Activated CD8-positive, alpha-beta memory T cell treated with anti-CD3 and anti-CD28 coated beads, Interleukin-2, amount 50 U/mL, for 4 hours (primary cell): ENCODE measurements at places on chromosomes 11 and 22.

- peak; percentile 60 for DNase-seq
These were observed 11.3 kb upstream of the MOGAT2 start for GRCh38 chr11:75706260-75706729.

GRCh38 chr22:22226448-22227187, 18.0 kb upstream of the VPREB1 start:
- DNase-seq, result no peak

GRCh38 chr11:20158597-20159257, 1.5 kb downstream of the DBX1 start:
- DNase-seq, result no peak

- no peak for DNase-seq
These were observed 1.7 kb downstream of the RASL10A start for GRCh38 chr22:29313576-29314466.

DNA sequence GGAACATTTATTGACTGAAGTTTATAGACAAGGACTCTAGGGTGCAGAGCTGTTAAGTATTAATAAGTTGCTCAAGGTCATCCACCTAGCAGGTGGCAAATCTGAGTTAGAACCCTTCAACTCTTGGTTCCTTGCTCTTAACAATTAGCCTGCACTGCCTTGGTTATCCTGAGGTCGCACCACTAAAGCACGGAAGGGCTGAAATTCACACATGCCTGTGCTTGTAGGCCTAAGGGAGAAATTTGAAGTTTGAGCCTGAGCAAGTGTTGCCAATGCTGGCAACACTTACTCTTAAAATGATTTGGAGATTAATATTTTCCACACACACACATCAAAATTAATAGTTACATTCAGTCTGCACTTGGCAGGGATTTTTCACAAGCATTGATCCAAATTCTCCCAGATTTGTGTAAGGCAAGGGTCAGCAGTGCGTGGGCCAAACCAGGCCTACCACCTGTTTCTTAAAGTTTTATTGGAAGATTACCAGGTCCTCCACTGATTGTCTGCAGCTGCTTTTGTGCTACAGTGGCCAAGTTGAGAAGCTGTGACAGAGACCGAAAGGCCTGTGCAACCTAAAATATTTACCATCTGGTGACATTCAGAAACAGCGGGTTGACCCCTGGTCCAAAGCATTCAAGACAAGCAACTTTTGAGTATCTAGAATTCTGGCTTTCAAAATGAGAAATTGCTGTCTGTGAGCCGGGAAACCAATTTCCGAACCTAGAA, 16.3 kb downstream of the APOL5 start:
- DNase-seq, result no peak

DNA sequence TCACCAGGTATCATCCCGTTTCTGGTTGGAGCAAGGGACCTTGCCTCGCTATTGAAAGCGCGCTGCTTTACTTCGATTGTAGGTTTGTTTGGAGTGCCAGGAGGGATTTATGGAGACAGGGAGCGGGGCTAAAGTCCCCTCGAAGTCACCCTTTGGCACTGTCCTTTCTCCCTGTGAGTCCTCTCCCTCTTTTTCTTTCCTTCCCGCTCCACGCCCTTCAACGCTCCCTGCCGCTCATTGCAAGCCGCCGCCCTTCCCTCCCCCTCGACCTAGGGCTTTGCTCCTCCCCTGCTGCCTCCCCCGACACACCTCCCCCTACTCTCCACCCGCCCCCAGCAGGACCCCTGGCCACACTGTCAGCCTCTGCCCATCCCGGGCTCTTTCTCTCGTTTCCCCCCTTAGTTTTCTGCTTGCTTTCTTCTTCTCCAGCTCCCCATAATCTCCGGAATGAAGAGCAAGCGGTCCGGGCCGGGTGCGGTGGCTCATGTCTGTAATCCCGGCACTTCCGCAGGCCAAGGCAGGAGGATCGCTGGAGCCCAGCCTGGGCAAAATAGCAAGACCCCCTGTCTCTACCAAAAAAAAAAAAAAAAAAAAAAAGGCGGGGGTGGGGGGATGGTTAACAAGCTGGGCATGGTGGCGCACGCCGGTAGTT, 41.0 kb downstream of the AHNAK start:
- no peak for DNase-seq

GRCh38 chr11:43952401-43953342, 10.2 kb downstream of the C11orf96 start:
- DNase-seq, result no peak

DNA sequence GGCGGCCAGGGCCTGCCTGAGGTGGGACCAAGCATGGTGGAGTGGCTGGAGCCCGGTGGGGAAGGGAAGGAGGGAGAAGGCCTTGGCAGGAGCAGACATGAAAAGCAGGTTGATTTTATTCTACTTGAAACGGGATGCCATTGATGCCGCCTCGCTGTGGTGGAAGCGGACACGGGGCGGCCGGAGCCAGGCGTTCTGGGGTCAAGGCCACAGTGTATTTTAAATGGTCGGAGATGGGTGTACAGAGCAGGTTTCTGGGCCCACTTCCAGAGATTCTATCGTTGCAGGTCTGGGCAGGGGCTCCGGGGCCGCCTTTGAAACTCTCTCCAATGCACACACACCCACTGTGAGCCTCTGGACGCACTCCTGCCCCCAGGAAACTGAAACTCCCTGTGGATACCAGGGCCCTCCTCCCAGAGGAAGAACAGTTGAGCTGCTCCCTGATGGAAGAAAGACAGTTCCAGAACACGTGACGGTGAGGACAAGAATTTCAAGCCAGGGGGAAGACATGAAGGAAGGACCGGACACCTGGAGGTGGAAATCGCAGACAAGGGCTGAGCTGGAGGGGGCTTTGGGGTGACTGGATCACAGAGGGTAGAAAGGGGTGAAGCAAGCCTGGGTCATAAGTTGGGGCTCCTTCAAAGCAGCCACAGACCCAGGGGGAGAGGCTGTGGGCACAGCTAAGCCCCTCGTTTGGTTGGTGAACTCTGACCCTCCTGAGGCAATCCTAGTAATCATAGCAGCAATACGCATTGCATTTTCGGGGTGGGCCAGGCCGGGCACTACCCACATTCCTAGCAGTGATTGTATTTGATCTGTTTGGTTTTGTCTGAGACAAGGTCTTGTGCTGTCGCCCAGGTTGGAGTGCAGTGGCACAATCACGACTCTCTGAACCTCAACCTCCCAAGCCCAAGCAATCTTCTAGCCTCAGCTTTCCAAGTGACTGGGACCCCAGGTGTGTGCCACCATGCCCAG, 12.3 kb upstream of the LINC01488 start:
- no peak for DNase-seq

DNA sequence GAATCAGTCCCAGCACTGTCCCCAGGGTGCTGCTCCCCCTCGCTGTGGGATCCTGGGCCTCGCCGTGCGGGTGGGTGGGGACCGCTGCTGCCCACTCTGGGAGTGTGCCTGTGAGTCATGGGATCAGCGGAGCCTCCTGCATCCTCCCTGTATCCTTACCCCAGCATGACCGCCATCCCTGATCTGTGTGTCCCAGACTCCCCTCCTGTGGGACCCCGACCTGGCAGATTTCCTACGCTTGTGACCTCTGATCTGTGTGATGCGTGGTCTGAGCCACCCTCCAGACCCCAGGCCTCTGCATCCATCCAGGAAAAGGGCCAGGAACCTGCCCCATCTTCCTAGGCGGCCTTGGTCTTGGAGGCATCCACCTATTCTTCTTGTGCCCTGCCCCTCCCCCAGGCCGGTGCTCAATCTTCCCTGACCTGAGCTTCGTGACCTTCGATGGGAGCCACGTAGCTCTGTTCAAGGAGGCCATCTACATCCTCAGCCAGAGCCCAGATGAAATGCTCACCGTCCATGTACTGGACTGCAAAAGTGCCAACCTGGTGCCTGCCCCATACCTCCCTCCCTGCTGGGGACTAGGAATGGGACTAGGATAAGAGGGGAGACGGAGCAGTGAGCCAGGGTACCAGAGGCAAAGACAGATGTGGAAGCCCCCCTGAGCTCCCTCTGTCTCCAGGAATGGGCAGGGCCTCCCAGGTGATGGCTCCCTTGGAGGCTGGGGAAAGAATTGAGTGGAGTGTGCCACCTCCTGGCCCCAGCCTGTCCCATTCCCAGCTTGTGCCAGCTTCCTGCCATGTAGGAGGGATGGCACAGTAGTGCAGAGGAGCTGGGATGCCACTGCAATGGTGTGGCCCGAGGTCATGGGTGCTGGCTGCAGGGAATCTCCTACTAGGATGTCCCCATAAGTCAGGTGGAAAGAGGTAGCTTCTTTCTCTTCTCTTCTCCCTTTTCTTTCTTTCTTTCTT, 65.4 kb downstream of the OTOG start:
- DNase-seq, result no peak

- DNase-seq, result no peak
These were observed 2.1 kb upstream of the ATF4 start for GRCh38 chr22:39518144-39518786.

DNA sequence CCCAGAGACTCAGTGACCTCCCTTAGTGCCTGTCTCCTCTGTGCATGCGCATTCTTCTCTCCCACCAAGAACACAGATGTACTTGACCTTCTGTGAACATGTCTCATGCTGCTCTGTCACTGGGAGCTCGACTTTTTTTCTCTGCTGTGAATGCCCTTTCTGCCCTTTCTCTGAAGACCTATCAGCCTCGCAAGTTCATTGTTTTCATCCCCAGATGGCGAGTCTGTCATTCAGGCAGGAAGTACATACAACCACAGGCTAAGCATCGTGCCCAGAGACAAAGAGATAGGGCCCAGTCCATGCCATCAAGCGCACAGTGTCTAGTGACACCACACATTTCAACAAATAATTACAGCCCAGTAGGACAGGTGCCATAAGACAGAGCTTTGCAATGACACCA, 50.4 kb upstream of the RAB1B start:
- DNase-seq, result no peak

DNA sequence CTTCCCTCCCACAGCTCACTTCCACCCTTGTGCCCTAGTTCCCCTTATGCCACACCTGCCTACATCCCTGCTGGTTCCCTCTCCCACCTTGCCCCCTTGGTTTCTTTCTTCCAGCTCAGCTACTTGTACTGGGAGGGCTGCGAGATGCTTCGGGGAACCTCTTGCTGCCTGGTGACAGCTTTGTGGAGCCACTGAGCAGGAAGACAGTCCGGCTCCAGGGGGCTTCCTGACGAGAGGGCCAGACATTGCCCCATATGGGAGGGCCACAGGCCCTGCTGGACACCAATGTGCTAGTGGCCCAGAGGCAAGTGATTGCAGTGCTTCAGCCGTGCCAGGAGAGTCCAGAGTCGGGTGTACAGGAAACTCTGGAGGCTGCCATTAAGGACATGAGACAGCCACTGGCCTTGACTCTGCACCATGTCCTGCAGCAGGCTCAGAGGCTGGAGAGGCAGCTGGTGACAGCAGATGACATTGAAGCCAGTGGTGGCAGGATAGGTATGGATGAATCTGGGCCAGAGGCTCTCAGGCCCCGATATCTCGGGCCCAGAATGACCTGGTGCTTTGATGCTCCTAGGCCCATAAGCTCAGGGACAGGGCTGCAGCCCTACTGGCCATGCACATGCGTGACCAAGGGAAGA, 54.3 kb downstream of the BTG4 start:
- DNase-seq, result no peak

DNA sequence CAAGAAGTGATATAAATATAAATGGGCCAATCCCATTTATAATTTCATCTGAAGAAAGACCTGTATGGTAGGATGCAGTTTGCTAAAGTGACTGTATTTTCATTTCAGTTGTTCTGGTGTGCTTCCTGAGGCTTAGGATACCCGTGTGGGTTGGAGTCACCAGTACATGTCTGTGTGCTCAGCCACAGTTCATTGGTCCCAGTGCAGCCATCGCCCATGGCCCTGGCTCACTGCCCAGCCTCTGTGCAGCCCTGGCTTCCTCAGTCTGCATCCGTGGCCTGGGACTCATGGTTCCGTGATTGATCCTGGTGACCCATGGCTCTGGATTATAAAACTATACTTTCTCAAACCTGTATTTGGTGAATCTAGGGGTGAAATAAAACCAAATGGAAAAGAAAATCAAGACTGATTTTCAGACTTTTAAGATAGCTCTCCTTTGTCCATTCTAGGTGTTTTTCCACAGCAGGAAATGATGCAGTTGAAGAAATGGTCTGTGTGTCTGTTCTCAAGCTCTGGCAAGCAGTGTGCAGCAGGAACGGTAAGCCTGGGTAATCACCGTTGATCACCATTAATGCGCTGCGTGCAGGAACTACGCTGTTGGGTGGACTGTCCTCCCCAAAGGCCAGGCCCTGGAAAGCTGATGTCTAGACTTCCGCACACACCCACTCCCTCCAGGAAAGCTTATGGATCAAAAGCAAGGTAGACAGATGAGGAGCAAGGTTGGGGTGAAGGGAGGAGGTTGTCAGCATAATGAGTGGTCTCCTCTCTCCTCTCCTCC, 27.2 kb downstream of the TTC12 start:
- DNase-seq, result no peak

DNA sequence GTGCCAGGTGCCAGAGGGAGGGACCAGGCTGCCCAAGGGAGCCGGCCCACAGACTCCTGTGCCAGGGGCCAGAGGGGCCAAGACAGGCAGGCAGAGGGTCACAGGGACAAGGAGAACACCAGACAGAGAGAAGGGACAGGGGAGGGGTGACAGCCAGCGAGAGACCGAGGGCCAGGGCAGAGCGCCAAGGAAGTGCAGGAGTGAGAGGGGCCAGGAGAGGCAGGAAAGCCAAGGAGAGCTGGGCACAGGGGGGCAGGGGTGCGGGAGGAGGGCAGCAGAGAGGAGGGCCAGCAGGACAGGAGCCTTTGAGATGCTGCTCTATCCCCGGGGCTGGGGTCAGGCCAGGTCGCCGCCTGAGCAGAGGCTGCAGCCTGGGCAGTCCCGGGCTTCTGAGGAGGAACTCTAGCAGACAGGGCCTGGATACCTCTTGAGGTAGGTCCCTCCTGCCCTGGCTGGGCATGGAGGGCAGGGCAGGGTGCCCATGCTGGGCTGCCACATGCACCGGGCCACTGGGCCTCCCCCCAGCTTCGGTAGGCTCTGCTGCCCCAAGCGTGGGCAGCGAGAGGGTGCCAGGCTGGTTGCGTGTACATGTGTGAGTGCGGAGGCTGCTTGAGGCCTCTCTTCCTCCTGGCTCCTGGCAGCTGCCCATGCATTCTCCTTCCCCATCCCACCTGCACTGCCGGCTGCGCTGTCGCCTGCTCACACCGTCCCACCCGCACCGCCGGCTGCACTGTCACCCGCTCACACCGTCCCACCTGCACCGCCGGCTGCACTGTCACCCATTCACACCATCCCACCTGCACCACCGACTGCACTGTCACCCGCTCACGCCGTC, 12.2 kb downstream of the LSP1 start:
- DNase-seq, result no peak

- no peak for DNase-seq
These were observed 190.9 kb downstream of the KIRREL3 start for GRCh38 chr11:126809514-126810289.

DNA sequence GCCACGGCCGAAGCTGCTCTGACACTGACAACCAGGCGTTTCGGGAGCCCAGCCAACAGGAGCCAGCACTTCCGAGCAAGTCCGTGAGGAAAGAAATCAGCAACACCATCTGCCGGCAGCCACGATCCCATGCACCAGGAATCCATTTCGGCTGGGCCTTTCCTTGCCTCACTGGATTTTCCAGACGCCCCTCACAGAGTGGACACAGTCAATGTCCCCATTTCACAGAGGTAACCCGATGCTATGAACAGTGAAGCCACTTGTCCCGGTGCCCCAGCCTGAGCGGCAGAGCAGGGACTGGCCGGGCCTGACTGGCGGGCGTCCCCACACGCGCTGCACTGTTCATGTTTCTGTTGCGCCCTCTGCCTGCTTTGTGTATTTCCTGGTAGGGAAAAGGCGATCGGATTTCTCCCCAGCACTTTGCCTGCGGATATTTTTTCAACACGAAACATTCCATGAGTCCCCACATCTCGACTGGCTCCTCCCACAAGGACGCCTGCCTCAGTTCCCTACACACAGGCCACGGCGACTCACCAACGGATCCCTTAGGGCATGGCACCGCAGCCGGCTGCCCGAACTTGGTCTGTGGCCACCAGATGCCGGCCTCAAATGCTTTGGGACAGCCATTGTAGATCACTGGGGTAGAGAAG, 55.3 kb downstream of the TRMU start:
- no peak for DNase-seq

GRCh38 chr11:65919573-65920371, 546 bp downstream of the DRAP1 start:
- DNase-seq, result peak; percentile 65
